ENCODE measurements at places on chromosomes 13 and 19.

GRCh38 chr13:99404005-99404755 is 97.0 kb upstream of the GPR183 start:
- DNase-seq: no peak

DNA sequence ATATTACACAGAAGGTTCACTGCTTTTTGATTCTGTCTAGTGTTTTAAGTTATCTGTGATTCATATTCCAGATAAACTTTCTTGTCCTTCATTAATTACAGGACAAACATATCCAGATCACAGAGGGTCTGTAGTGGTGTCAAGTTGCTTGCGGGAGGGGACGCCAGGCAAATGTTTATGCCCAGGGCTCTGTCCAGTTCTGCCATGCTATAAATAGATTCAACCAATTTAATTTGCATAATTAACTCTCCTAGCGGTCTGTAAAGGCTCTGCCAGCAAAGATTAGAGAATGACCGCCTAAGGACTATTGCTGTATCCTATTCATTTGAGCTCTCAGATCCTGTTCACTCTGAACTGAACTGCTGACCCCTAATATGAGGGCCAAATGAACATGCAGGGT is 59.7 kb upstream of the TRPC4 start:
- DNase-seq: no peak

DNA sequence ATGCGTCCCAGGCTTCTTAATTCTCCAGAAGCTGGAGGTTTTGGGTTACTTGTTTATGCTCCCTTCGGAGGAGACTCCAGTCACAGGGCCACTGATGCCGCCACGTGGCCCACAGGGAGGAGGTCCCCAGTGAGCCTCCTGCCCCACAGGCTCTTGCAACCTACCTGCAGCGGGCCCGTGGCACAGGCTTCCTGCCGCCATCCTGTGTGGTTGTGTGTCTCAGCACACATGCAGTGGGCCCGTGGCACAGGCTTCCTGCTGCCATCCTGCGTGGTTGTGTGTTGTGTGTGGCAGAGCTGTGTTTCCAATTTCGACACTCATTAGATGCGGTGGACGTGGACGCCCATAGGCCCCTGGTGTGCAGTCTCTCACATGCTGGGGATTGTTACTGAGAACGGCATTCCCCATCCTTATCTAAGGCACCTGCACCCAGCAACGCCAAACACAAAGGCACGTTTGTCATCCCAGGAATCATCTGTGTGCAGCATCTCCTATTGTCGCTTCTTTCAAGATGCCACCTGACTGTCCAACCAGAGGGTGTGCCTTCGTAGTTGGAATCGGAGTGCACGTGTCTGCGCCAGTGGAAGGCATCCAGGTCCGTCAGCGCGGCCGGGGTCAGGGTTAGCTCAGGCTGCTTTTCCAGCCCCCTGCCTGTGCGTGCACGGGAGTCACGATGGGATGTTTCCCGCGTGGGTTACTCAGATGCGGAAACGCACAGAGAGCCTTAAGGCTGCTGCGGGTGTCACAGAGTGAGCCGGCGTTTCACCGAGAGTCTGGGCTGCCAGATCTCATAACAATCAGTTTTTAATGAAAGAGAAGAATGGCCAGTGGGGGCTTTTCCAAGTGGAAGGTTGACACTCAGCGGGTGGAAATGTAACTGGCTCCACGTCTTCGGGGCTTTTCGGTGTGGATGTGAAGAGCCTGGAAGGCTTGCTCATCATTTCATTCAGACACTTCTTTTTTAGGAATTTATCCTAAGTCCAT is 119.8 kb downstream of the ATP11A start:
- DNase-seq: no peak

GRCh38 chr19:46944918-46945628 is 74.6 kb upstream of the NPAS1 start:
- no peak for DNase-seq

DNA sequence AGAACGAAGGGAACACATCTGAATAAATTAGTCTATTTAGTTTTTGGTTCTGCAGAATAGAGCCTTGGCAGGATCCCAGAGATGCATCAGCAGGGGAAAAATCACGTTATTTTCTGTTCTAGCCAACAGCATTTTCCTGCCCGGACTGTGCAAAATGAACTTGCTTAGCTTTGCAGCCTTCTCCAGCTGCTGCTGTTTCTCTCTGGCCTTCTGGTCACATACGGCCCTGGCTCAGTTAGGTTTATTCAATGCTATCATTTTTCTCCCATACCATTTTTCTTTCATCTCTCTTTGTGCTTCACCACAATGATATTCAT is 110.4 kb upstream of the KL start:
- no peak for DNase-seq

GRCh38 chr13:96710166-96710862 is 284.0 kb downstream of the OXGR1 start:
- DNase-seq: no peak

GRCh38 chr13:114226088-114226487 is 8.6 kb upstream of the CDC16 start:
- no peak for DNase-seq

- DNase-seq: no peak
Measured at GRCh38 chr19:11257846-11258380, 4.4 kb downstream of the DOCK6 start.

DNA sequence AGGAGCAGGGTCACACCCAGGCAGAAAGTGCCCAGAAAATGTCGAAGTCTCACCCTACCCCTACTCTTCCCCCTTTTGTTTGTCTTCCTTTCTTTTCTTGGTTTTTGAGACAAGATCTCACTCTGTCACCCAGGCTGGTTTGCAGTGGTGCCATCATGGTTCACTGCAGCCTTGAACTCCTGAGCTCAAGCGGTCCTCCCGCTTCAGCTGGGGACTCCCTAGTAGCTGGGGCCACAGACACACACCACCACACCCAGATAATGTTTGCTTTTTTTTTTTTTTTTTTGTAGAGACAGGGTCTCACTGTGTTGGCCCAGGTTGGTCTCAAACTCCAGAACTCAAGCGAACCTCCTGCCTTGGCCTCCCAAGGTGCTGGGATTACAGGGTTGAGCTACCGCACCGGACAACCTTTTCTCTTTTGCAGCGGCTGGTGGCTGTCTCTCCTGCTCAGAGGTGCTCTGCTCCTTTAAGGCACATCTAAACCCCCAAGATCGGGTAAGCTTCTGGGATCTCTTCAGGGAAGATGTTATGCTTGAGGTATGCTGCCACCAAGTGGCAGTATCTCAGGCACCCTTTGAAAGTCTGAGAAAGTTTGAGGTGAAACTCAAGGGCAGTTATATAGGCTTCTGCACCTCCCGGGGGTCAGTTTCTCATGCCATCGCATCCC is 22.4 kb upstream of the EBI3 start:
- no peak for DNase-seq

- DNase-seq: no peak
Measured at GRCh38 chr13:112877066-112877465, 91.9 kb upstream of the MCF2L start.

DNA sequence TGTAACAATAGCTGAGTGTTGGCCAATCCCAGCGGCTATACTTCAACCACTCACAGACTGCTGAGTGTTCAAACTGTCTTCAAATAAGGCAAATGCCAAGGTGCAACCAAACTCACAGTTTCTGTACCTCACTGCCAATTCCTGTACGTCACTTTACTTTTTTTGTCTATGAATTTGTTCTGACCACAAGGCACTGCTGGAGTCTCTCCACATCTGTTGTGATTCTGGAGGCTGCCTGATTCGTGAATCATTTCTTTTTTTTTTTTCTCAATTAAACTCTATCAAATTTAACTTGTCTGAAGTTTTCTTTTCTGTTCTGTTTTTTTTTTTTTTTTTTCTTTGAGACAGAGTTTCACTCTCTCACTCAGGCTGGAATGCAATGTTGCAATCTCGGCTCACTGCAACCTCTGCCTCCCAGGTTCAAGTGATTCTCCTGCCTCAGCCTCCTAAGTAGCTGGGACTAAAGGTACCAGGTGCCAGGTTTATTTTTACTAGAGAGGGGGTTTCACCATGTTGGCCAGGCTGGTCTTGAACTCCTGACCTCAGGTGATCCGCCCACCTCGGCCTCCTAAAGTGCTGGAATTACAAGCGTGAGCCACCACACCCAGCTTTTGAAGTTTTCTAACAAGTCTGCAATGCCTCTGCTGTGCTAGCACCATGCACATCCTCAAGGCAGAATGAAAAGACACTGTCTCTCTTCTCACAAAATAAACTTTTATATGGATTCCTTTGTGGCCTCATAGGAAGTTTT is 401.7 kb downstream of the IRS2 start:
- DNase-seq: no peak

DNA sequence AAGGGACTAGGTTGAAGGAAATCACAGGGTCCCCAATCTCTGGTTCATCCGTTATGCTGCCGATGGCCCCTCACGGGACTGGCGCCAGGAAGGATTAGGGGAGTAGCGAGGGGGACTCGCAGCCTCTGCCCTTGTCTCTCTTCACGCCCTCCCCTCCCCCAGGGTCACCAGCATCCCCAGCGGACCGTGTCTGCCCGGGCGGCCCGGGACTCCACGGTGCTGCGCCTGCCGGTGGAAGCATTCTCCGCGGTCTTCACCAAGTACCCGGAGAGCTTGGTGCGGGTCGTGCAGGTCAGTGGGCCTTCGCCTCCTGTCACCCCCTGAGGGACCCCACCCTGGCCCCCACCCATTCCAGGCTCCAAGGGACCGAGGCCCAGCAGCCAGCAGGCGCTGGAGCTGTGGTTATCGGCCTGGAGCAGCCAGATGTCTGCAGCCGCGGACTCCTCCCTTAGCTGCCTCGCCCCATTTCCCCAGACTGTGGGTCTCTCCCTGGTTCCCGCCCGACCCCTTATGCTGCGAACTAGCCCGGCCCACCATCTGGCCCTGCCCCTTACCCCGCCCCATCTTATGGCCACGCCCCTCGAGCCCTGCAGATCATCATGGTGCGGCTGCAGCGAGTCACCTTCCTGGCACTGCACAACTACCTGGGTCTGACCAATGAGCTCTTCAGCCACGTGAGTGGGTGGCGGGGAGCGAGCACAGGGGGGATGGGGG is 5.4 kb downstream of the PNPLA6 start:
- DNase-seq: no peak

GRCh38 chr19:37251308-37252229 is 33.6 kb downstream of the ZNF383 start:
- DNase-seq: peak; percentile 63

DNA sequence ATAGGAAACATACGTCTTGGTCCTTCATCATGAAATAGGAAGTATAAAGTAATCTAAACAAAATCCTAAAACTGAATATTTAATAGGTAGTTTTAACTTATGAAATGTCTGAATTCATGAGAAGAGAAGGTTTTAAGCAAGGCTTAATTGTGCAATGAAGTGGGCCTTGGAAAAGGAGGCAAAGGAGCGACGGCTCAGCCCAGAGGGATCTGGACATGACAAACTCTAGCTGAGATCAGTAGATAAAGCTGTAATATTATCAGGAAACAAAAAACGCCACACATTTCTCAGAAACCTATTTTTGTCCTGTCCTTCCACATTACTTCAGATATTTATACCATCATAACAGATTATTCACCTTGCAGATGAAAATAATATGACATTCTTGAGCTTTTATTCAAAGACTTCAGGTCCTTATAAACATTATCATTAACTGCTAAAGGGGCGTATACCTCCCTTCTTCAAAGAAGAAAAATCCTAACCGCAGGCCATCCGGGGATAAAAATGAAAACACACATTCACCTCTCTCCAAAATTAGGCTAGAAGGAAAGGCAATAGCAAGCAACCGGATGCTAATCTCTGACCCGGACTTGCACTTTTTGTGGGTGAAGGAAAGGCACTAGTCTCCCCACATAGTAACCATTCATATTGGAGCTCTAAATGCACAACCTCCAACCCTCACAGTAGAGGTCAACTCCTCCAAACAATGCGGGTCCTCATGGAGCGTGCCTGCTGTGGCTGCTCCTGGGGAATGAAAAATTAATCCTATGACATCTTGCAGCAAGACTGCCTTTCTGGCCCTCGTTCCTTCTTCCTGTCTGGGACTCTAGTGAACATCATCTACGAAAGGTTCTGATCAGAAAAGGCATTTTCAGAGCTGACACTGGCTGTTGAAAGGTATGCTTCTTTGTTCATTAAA is 108.8 kb downstream of the TBC1D4 start:
- no peak for DNase-seq

DNA sequence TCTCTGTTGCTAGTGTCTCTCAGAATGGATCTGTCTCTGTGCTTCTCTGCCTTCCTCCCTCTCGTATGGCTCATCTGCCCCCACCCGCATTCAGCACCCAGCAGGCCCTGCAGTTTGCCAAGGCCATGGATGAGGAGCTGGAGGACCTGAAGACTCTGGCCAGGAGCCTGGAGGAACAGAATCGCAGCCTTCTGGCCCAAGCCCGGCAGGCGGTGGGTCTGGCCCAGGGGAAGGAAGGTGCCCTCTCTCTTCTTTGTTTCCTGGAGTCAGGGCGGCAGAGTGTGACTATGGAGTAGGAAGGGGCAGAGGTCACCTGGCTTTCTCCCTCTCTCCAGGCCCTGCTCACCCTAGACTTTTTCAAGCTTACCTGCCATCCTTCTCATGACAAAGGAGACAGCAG is 10.9 kb downstream of the KASH5 start:
- DNase-seq: no peak

GRCh38 chr13:98958443-98958794 is 19.4 kb downstream of the DOCK9 start:
- DNase-seq: no peak

DNA sequence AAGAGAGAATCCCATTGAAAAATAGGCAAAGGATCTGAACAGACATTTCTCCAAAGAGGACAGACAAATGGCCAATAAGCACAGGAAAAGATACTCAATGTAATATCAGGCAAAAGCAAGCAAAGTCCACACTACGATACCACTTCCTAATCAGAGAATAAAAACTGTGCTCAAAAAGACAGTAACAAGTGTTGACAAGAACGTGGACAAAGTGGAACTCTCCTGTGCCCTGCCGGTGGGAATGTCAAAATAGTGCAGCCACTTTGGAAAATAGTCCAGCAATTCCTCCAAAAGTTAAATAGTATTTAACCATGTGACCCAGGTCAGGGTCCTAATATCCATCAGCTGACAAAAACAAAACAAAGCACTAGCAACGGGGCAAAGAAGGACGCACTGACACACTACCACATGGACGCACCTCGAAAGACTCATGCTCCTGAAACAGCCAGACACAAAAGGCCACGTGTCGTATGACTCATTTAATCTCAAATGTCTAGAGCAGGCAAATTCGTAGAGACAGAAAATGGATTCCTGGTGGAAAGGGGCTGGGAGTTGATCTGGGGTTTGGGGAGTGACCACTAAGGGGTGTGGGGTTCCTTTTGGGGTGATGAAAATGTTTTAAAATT is 5.2 kb downstream of the MIER2 start:
- DNase-seq: no peak

GRCh38 chr19:5857203-5858081 is 6.2 kb upstream of the FUT3 start:
- no peak for DNase-seq

DNA sequence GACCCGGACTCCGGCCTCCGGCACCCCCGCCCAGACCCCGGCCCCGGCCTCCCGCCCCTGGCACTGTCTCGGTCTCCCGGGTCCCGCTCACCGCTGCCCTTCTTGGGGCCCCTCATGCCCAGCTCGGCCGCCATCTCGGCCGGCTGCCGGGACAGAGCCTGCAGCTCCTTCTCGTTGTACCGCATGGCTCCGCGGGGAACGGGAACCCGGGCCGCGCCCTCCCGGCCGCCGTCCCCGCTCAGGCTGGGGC is 140 bp downstream of the PLEKHJ1 start:
- DNase-seq: no peak
